ENCODE measurements at places on chromosomes 4 and X. TPM values are rescaled to one million over a fixed set of nuclear protein-coding genes. Genes with fewer than 3 reads are reported as not detected.

- DNase-seq = peak; percentile 58
Measured at GRCh38 chr4:24089851-24090534, 200.1 kb upstream of the PPARGC1A start.

- DNase-seq = peak; percentile 7
Measured at GRCh38 chr4:17613761-17614415, 553 bp upstream of the MED28 start.

DNA sequence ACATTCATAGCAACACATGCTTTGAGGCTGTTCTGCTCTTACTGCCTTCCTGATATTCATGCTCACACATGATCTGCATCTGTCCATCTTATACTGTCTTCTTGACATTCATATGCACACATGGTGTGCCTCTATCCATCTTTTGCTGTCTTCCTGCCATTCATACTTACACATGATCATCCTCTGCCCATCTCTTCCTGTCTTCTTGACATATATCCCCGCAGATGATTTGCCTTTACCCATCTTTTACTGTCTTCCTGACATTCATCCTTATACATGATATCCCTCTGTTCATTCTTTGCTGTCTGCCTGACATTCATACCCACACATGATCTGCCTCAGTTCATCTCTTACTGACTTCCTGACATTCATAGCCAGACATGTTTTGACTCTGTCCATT is 36.8 kb downstream of the SCML1 start:
- DNase-seq = no peak

DNA sequence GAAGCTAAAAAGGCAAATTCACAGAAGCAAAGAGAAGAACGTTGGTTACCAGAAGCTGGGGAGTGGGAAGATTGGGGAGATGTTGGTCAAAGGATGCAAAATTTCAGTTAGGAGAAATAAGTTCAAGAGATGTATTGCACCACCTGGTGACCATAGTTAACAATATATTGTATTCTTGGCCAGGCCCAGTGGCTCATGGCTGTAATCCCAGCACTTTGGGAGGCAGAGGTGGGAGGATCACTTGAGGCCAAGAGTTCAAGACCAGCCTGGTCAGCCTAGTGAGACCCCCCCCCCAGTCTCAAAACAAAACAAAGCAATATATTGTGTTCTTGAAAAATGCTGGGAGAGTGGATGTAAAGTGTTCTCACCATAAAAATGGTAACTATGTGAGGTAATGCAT is 67.9 kb downstream of the TAB3 start:
- no peak for DNase-seq

GRCh38 chr4:184234155-184234554 is 16.5 kb upstream of the ENPP6 start:
- no peak for DNase-seq

DNA sequence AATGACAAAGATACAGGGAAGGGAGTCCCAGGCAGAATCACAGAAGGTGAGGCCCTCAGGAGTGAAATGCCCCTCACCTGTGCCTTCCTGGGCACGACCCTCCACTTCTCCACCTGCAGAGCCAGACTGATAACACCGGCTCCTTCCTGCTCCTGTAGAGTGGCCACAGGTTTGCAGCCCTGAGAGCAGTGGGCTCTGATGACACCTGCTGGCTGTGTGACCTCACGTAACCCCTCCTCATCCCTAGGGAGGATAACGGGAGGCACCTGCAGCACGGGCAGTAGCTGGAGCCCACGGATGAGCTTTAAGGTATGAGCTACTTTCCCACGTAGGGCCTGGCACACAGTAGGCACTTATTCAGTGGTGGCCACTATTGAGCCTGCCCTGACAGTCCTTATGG is 25.5 kb upstream of the MAN2B2 start:
- no peak for DNase-seq

DNA sequence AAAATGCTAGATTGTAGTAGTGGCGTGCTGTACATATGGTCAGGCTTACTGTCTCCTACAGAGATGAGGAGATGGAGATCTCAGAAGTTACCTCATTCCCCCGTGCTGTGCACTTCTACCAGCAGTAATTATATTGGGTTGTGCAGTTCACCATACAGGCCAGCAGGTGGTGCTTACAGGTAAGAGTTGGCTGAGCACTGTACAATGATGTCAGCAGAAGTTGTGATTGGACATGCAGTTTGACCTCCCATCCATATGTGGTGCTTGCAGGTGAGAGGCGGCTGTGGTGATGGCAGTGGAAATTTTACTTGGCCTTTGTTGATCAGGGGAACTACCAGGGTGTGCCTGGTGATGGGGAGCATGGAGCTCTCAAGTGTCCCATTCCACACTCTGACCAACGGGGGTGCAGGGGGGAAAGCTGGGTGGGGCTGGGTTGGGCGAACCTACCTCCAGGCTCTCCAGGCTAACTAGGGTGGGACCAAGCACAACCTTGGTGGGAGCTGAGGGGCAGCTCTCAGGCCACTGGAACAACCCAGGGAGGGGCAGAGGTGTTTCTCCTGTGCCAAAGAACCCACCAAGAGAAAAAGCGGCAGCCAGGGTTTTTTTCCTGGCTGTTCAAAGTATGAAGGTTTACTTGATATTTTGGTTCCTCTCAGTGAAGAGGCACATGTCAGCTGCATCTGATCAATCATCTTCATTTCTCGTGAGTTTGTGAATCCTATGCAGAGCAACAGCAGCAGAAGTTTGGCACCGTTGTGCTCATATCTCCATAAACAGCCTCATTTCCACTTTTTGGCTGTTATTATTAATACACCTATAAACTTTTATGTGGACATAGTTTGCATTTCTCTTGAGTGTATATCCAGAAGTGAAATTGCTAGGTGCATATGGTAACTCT is 73.8 kb upstream of the FREM3 start:
- peak; percentile 62 for DNase-seq

- DNase-seq = no peak
Measured at GRCh38 chr4:123553279-123553678, 156.7 kb downstream of the SPRY1 start.

DNA sequence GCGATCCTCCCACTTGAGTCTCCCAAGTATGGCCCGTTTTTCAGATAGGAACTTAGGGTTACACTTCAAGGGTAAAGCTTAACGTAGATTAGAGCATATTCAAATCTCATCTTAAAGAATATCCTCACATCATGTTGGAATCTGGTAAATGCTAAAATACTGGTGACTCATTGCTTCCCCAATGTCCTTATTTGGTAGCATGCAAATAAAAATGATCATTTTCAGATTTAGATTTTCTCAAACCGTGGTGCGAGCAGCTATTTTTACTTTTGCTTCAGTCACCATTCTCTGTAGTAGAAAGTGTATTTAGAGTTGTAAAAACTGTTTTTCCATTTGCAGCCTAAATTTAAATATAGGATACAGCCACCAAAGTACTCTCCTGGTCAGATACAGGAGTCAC is 101.5 kb upstream of the MAML3 start:
- no peak for DNase-seq

DNA sequence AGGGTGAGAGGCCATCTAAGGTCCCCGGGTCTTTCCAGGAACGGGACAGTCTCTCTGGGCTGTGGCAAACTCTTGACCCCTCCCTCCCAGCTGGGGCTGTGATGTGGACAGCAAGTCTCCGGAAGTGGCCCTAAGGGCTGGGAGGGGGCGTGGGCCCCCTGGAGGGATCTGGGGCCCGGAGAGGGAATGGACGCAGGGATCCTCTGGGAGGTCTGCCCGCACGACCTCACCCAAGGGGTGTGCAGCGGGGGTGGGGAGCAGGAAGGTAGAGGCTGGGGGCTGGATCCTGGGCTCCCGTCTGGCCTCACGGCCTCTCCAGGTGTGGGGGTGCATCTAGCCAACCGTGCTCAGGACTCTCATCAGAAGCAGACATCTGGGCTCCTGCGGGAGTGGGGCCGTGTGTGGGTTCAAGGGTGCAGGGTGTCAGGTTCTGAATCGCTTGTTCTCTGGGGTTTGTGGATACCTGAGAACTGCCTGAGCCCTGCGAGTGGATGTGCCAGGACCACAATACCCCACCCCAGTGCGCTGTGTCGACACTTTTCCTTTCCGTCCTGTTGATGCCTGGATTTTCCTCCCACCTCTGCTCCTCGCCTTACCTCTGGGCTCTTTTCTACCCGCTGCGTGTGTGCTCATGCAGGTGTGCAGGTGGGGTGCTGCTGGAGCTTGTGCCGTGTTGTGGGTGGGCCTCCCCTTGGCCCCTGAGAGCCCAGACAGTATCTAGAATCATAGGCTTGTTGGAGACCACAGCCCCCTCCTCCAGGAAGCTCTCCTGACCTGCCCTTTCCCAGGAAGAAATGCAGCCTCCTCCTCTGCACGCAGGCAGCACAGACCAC is 915 bp downstream of the CPZ start:
- DNase-seq = no peak

GRCh38 chrX:72297953-72298730 is 7.6 kb downstream of the CITED1 start:
- DNase-seq = peak; percentile 51

DNA sequence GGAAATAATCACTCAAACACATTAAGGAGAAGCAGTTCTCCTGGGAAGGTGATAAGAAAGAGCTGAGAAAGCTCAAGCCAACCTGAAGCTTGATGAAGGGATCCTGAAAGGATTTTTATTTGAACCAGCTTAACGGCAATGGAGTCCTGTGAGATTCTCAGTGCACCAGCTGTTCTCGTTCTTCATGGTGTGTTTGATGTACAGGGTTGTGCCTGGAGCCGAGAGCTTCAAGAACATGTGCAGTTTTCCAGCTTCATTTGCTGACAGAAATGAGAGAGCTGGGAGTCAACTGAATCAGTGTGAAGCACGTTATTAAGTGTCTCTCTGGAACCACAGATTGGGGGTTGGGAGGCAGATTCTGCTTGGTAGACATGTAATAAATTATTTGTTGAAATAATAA is 115.7 kb downstream of the ANKRD50 start:
- no peak for DNase-seq

DNA sequence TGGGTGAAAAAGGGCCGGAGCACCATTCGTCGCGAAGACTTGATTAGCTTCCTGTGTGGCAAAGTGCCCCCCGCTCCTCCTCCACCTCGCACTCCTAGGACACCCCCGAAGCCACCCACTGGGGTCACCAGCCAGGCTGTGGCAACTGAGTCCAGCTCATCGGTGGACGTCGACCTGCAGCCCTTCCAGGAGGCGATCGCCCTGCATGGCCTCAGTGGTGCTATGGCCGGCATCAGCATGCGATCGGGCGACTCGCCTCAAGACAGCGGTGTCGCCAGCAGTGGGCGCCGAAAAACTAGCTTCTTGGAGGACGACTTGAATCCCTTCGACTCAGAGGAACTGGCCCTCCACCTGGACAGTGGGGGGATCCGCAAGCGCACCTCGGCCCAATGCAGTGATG is 126.8 kb upstream of the CXorf66 start:
- no peak for DNase-seq

DNA sequence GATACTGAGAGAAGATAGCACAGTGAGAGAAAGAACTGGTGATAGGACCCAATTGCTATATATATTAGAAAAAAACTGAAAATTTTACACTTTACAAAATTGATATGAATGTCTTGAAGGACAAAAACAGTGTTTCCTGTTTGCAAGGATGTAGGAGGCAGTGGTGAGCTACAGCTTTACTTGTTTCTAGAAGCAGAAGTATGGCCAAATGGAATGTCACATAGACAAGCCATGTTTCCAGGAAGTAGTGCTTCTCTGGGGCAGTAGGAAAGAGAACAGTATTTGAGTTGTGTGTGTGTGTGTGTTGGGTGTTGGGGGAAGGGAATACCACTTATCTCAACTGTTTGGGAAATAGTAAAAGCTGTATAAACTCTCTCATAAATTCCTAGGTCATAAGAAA is 60.9 kb upstream of the IBSP start:
- no peak for DNase-seq

DNA sequence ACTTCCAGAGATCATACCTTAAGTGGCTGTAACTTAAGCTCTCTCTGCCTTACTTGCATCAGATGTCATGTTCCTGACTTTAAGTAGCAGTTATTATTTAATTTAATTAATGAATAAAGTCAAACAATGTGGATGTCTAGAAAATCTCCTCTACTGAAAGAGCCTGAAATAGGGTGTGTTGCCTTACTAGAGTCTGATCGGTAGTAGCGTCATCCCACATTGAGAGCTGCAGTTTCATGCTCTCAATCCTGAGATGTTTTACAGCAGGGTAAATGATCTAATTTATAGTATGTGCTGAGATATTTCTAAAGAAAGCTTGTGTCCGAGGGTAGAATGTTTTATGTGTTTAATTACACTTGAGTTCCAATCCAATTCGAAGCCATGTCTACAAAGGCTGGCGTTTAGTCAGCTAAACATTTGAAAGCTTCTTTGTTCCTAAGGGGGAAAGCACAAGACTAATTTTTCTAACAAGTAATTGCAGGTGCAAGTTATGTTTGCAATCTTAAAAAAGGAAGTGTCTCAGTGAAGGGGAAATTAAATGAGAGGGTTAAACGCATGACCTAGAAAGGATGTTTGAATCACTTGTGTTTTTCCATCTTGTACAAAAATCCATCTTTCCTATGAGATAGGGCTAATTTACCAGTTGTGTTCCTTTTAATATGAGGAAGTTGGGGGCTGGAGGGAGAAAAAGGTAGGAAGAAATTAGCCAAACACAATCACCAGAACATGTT is 391.0 kb upstream of the MAGEB2 start:
- DNase-seq = peak; percentile 17

- no peak for DNase-seq
Measured at GRCh38 chr4:185859111-185859510, 47.1 kb upstream of the SORBS2 start.

DNA sequence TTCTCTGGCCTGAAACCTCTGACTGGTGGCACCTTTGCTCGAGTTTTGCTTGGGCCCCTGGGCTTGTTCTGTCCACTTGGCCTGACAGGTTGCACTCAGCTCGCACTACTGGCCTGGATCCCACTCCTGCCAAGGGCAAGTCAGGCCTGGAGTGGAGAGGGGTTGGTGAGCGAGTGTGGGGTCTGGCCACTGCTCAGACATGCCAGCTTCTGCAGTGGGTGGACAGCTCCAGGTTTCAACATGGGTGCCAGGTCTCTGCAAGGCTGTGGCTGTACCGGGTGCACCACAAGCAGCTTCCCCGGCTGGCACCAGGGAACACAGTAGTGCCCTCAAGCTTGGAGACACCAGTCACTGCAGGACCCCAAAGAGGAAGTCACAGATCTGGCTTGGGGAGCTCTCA is 91.6 kb upstream of the CXorf51A start:
- DNase-seq = no peak

- DNase-seq = no peak
Measured at GRCh38 chr4:35653451-35653850, 590.9 kb downstream of the ARAP2 start.

- DNase-seq = no peak
Measured at GRCh38 chrX:7689791-7690412, 153.1 kb upstream of the VCX start.

DNA sequence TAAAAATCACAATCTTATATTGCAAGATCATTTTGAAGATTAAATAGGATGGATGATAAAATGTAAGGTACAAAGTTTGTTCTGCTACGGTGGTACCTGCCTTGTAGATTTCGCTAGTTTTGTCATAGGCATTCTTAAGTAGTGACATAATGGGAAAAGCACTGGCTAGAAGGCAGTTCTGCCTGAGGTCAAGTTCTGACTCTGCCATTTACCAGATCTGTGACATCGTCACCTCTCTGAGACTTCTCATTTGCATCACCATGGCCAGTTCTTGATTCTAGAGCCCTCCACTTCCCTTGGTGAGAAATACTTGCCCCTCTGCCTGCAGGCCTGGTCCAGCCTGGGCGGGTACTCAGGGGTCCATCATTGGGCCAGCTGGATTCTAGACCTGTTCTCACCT is 85.2 kb downstream of the HS3ST1 start:
- no peak for DNase-seq

GABRE gene
- 7.6 TPM for total RNA-seq

TRIM61 gene
- total RNA-seq = not detected

MAGEB10 gene
- not detected for total RNA-seq

GPR82 gene
- total RNA-seq = not detected

MAOA gene
- total RNA-seq = 114 TPM

PROM1 gene
- under 0.01 TPM for total RNA-seq

CTAG2 gene
- total RNA-seq = not detected

YIPF6 gene
- total RNA-seq = 11.3 TPM

PFKFB1 gene
- under 0.01 TPM for total RNA-seq

Data from lung microvascular endothelial cell (primary cell).